Activated CD4-positive, alpha-beta T cell treated with anti-CD3 and anti-CD28 coated beads for 4 hours (primary cell): ENCODE measurements at places on chromosomes 2 and 18.

DNA sequence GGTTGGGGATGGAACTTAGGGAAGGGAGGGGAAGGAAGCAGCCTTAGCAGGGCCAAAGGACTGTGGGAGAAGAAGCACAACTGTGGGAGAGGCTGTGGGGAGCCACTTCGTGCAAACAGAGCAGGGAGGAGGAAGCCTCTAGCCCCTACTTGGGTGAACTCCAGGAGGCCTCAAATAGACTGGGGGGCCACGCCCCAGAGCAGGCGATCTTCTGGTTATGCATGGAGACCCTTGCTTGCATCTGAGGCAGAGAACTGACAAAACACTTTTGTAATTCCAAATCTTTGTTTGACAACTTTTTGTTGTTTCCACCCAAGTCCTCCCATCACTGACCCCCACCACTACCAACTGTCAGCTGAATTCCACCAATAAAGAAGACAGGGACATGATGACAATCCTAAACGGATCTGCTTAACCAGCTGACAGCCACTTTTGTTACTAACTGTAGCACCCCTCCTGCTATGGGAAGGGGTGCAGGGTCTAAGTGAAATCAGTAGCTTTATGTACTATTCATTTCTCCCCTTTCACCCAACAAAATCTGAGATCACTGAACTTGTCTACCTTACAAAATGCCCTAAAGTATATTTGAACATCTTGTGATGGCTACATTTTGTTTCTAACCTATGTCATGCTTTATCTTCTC is 80.5 kb upstream of the CPO start:
- DNase-seq, result no peak

GRCh38 chr2:225037415-225038230 is 4.6 kb downstream of the DOCK10 start:
- DNase-seq, result no peak

GRCh38 chr2:12448846-12449505 is 267.8 kb upstream of the TRIB2 start:
- DNase-seq, result no peak

GRCh38 chr18:31469629-31470028 is 22.1 kb downstream of the DSG3 start:
- DNase-seq, result no peak

DNA sequence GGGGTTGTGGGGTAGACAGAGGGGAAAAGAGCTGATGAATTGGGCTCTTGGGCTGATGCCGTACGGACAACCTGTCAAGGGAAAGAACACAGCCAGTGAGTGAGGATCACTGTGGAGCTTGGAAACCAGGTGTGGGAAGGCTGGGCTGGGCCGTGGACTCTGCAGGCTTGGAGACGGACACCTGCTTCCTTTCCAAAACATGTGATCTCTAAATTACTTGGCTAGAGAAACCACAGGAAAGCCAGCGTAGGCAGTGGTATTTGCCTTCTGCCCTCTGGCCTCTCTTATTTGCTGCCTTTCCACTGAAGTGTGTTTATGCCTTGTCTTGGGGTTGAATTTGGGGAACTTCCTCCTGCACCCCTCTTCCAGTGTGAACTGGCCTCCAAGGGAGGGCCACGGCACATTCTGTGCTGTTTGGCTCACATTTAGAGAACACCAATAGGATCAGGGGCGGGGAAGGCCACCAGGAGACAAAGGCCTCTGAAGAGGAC is 267.7 kb downstream of the PRKCE start:
- DNase-seq, result no peak
